ENCODE measurements at places on chromosomes 1 and 21. TPM values are rescaled to one million over a fixed set of nuclear protein-coding genes. Genes with fewer than 3 reads are reported as not detected.
A peak's percentile ranks its signal among the peaks of the same experiment; 100 is the strongest.

DNA sequence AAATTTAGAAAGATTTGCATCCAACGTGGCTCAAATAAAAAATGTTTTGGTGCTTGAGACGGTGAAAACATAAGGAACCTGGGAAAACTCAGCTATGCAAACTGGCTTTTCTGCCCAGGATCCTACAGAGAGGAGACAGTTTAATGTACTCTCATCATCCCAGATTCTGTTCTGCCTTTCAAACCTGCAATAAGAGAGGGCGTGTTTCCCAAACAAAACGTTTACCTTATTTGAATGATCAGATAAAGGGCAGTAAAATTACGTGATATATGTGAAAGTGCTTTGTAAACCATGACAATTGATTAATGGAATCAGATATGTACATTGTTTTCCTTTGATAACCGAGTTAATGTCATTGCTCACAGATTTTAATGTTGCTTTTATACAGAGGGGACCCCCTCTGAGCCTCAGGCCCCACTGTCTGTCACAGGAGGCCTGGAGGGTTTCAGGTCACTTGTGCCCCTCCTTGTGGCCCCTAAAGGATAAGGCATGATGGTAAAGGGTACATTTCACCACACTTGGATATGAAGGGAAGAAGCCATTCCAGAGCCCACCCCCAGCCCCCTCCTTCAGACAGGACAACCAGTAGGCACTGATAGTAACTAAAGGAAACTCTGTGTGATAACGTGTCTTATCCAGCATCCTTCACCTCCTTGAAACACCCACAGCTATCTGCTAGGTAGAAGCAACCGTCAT, 157.6 kb downstream of the EDEM3 start:
- no peak for DNase-seq

GRCh38 chr1:116255486-116256285, 117.4 kb upstream of the ATP1A1 start:
- no peak for DNase-seq

GRCh38 chr1:96569288-96569687, 152.3 kb upstream of the PTBP2 start:
- no peak for DNase-seq

DNA sequence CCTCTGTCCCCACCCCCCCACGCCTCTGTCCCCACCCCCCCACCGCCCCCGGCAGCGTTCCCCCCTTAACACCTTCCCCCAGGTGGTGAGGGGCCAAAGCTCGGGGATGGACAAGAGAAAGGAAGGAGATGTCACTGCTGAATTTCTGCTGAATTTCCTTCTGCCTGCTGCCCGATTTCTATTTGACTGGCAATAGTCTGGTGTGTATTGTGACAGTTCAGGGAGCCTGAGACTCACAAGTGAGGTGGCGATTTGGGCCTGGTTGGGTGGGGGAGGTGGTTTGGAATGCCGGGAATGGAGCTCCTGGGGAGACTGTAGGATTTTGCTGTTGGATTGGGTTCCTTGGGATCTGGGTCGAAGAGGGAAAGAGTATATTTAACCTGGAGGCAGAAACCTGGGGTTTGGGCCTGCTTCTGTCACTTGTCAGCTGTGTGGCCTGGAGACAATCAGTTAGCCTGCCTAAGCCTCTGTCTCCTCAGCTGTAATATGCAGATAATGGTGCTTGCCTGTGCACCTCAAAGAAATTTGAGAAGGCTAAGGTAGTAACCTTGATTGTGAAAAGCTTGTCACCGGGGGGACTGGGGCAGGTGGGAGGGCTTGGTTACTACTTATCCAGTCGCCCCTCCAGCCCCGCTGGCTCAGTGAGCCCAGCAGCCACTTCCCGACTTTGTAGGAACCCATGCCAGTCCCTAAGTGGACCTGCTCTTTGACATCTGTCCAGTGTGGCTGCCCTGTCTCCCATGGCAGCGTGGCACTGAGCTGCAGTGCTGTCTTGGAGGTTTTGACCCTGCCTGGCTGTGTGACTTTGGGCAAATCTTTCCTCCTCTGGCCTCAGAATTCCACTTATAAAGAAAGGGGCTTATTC, 7.7 kb upstream of the LMNA start:
- DNase-seq = no peak

DNA sequence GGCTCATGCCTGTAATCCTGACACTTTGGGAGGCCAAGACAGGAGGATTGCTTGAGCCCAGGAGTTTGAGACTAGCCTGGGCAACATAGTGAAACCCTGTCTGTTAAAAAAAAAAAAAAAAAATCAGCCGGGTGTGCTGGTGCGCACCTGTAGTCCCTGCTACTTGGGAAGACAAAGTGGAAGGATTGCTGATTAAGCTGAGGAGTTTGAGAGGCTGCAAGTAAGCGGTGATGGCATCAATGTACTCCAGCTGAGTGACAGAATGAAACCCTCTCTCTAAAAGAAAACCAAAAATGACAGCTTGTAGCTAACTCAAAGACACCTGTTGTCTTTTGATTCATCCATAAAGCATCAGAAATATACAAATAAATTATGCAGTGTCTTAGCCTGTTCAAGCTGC, 31.8 kb downstream of the SIPA1L2 start:
- no peak for DNase-seq

- DNase-seq = no peak
These were observed 28.5 kb upstream of the SIPA1L2 start for GRCh38 chr1:232658386-232658785.

DNA sequence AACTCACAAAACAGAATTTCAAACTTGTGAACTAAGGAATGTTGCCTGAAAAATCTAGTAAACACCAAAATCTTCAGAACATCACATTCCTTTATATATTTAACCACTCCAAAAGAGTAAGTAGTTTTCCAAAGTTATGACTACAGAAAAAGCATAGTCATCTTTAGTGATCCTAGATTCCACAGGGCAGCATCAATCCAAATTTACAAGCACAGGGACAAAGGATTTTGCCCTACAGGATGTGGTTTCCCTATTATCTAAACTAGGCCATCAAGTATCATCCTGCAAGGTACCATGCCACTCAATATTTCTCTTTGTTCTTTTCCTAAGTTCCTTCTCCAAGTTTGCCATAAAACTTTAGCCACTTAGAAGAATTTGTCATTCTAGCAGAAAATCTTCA, 33.0 kb downstream of the COP1 start:
- no peak for DNase-seq

GRCh38 chr1:204072931-204073836, at the start of gene SOX13:
Gene SOX13, plus strand, starts transcription at chr1:204073115. Its CDS starts 39,801 bp downstream, at chr1:204112916.
- peak; percentile 93 for DNase-seq

DNA sequence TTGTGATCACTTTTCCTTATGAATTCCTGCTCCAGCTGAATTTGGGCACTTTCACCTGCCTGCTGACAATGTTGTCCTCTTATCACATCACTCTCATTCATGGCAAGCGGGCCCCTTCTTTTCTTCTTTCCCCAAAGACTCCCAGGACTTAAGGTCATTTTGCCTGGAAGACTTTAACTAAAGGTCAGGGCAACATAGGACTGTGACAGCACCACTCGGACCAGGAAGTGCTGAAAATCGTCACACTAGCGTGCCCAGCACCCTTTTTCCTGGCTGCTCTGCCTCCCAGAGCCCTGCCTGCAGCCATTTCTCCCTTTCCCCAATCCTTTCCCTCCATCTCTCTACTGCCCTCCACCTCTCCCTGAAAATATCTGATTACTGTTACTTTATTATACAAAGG, 35.4 kb downstream of the CD34 start:
- no peak for DNase-seq

DNA sequence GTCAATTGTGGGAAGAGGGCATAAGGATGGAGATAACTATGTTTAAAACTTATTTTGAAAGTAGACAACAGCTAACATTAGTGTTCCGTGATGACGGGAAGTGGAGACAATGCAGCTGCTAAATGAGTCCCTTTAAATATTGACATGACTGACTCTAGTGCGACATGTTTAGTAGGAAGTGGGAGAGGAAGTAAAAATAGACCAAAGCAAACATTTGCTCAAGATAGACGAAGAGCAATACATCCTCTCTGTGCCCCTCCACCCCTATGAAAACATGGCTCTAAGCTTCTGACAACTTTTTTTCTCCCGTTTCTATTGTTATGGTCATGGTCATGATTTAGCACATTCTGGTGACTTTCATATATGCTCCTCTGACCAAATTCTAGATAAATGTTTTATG, 60.0 kb upstream of the HMCN1 start:
- no peak for DNase-seq

DNA sequence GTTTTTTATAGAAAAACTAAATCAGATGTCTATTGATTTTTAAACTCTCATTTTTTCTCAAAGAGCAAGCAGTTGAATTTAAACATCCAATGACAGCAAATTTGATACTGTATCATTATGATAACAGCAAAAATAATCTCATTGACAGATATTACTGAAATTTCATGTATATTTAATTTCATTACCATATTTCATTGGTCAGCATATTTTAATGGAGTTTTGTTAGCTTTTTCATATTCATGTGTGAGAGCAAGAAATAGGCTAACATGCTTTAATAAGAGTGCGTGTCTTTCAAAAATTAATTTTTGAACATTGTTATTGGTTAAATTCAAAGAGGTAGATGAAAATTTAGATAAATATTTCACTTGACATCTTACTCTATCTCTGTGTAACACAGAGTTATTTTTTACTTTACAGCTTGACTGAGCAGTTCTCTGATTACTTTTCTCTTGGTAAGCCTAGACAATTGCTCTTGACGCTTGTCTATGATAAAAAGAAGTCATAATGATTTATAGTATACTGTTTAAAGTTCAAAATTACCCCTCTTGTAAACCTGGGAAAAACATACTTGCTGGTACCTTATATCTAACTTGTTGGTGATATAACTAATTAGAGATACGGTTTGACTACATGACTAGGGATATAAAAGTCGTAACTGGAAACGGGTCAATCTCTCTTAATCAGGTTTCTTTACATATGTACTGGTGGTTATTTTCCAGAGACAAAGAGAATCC, 732.3 kb upstream of the NCAM2 start:
- no peak for DNase-seq

GRCh38 chr1:93661829-93662474, 19.7 kb downstream of the BCAR3 start:
- no peak for DNase-seq

DNA sequence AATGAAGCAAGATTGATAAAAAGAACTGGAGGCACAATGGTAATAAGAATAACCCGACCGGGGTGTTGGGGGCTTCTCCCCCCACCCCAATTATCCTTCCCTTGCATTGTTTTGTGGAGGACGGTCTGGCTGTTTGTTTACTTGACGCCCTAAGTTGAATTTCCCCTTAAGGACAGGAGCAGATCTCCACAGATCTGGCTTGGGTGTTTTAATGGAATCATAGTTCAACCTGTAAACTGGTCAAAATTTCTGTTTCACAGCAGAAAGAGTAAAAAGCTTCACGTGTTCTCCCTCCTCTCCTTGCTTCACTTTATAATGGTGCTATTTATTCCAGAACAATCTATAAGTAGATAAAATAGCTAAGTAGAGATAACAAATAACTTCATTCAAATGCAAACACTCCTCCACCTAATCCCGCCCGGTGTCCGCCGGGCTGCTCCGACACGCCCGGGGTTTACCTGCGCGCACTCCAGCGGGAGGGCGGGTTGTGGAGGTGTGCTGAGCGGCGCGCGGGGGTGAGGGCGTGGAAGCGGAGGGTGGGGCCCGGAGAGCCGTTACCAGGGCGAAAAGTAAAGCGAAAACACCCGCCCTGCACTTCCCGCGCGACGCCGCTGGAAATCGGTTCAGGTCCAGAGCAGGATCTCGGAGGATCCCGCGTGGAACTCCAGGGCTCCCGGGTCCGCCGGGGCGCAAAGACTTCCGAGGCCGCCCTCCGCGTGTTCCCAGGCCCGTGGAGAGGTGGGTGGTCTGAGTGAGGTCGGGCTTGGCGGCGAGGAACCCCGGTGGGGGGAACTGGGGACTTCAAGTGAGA, 2.0 kb upstream of the ATF3 start:
- DNase-seq = no peak

DNA sequence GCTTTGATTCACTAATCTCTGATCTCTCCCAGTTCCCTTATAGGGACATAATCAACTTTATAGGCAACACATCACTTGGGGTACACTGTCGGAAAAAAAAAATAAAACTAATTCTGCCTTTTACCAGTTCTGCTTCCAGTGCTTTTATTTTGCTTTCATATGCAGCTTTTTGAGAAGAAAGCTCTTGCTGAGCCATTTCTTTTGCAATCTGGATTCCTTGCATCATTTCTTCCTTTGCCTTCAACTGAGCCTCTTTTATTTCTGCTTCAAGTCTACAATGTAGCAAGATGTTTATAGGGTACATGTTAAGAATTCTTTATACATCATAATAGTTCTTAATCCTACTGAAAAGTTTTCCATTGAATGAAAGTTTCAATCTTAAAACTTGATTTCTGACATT, 30.6 kb downstream of the KIF14 start:
- DNase-seq = no peak

DNA sequence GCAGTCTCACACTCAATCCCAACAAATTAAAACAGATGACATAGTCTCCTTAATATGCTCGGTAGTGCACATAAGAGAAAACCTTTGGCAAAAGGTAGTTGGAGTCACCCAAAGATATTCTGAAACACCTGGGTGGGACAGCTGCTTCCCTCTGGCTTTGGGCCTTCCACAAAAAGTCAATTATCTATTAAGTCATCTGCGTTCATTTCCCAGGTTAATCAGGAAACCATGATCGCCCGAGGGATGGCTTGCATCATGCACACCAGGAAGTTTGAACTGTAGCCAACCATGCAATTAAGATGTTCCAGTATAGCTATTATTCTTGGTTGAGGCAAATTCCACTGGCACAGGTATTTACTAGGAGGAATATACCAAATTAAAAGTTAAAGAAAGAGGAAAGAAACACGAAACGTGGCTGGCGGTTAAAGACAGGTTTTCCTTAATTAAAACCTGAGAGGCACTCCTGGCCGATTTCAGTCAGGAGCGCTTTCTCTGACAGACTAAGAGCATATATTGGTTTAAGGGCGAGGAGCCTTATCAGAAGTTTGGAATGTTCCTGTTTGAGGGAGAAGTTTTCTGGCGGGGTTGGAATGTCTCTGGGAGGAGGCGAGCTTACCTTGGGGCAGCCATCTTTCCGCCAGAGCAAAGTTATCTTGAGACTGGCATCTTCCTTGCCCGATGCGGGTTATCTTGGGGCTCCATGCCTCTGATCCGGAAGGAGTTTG, 19.9 kb downstream of the CLDN17 start:
- DNase-seq = peak; percentile 24

DNA sequence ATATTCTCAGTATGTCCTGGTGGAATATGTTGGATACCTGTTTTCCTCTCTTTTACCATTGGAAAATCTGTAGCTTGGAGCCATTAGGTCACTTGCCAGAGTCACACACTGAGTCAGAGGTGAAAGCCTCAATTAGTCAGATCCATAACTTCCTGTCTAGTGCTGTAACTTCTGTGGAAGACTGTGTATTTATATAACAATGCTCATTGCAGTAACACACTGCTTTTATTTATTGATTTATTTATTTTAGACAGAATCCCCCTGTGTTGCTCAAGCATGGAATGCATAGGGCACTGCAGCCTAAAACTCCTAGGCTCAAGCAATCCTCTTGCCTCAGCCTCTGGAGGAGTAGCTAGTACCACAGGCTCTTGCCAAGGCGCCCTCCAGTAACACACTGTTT, 1.3 kb upstream of the DOCK7 start:
- DNase-seq = no peak

GRCh38 chr21:38777015-38777414, 28.7 kb upstream of the ETS2 start:
- DNase-seq = no peak

The LMX1A gene
- not detected for polyA plus RNA-seq

The OXCT2 gene
- 0.85 TPM for polyA plus RNA-seq

The NCAM2 gene
- 9.9 TPM for polyA plus RNA-seq

The UBE2U gene
- not detected for polyA plus RNA-seq

The LRRN2 gene
- 11.5 TPM for polyA plus RNA-seq

The RGS7 gene
- polyA plus RNA-seq = 6.7 TPM

The SLC1A7 gene
- polyA plus RNA-seq = 0.05 TPM
